Esophagus mucosa (tissue), 1 donor: ENCODE measurements at places on chromosomes 5 and 9. TPM values are rescaled to one million over a fixed set of nuclear protein-coding genes. Genes with fewer than 3 reads are reported as not detected.

The ZNF618 gene
- 2.0 TPM for total RNA-seq

The BTNL3 gene
- total RNA-seq = not detected

The EXOSC2 gene
- total RNA-seq = 19.6 TPM

The WNT8A gene
- total RNA-seq = not detected

The MEIKIN gene
- total RNA-seq = not detected

The STPG3 gene
- total RNA-seq = not detected

The PTPN3 gene
- total RNA-seq = 11.0 TPM

The LCN15 gene
- total RNA-seq = not detected

The FAM13B gene
- 14.5 TPM for total RNA-seq

The TNFSF15 gene
- total RNA-seq = 1.7 TPM

The PDE6A gene
- total RNA-seq = 0.48 TPM

The CCDC192 gene
- not detected for total RNA-seq

The RAB3C gene
- total RNA-seq = 1.8 TPM

The SLC31A1 gene
- total RNA-seq = 22.2 TPM

The GRM6 gene
- not detected for total RNA-seq

The HAVCR1 gene
- not detected for total RNA-seq

The RFESD gene
- 1.5 TPM for total RNA-seq

The FCN1 gene
- 0.12 TPM for total RNA-seq

The NLN gene
- total RNA-seq = 16.0 TPM

The MAML1 gene
- total RNA-seq = 15.4 TPM

The PCDHGA4 gene
- 0.48 TPM for total RNA-seq

The PRLR gene
- total RNA-seq = 7.6 TPM

The NUTM2G gene
- not detected for total RNA-seq

The PCDHGA6 gene
- total RNA-seq = 1.2 TPM

The DNM1 gene
- total RNA-seq = 2.2 TPM

The WNK2 gene
- 0.92 TPM for total RNA-seq

The EFCAB9 gene
- not detected for total RNA-seq

The PLEKHG4B gene
- total RNA-seq = 0.36 TPM

The FOXD4L6 gene
- not detected for total RNA-seq

The SRA1 gene
- 28.6 TPM for total RNA-seq

The SLC45A2 gene
- not detected for total RNA-seq

The SPATA31A7 gene
- not detected for total RNA-seq

The DOK3 gene
- total RNA-seq = 3.3 TPM
